ENCODE measurements at places on chromosomes 4 and X.

DNA sequence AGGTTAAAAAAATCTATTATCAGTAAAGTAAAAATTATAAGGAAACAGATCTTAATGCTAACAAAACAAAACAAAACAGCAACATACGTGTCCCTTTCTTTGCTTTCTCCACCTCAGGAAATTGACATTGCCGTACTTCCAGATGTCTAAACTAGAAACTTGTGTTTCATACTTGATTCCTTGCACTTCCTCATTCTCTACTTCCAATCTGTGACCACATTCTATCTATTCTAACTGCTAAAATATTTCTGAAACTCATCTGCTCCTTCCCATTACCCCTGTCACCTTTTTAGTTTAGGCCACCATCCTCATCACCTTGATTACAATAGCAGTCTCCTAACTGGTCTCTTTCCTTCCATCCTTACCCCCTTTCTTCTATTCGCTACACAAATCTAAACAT lies 22.5 kb upstream of the RPA4 start:
- DNase-seq: no peak

- no peak for DNase-seq
Observed at GRCh38 chr4:155509555-155509954, 132.8 kb upstream of the MAP9 start.

- no peak for DNase-seq
Observed at GRCh38 chr4:164716901-164717300, 37.0 kb upstream of the SMIM31 start.

- DNase-seq: no peak
Observed at GRCh38 chr4:137156054-137156453, 376.2 kb downstream of the PCDH18 start.

GRCh38 chr4:8188085-8188484 lies 11.0 kb upstream of the SH3TC1 start:
- DNase-seq: no peak

- peak; percentile 100 for DNase-seq
Observed at GRCh38 chr4:156977435-156978160, 6.0 kb upstream of the PDGFC start.

DNA sequence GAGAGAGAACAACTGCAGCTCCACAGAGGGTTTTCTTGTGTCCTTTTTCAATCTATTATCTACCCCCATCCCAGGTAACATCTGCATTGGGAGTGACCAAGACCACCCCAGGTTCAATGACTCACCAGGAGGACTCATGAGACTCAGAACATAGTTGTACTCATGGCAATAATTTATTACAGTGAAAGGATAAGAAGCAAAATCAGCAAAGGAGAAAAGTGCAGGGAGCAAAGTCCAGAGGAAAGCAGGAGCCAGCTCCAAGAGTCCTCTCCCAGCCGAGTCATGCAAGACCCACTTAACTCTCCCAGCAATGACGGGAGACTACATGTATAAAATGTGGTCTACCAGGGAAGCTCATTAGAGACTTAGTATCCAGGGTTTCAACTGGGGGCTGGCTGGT lies 129.5 kb upstream of the RBPJ start:
- no peak for DNase-seq

DNA sequence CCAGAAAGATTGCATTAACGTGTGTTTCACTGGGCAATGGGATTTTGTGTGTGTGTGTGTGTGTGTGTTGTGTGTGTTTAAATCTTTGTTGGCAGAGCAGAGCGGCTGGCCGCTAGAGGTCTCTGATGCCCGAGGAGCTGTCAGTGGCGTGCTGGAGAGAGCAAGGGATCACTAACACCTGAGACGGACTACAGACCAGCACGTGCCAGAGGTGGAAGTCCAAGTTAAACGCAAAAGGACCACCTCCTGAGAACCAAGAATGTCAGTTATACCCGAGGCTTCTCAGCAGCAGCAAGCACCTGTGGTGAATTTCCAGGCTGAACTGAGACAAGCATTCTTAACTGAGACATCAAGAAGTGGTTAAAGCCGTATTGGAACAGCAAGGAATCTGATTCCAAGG lies 9.0 kb upstream of the SLC25A14 start:
- peak; percentile 68 for DNase-seq

GRCh38 chrX:54029529-54030143 lies 14.6 kb downstream of the PHF8 start:
- DNase-seq: no peak

GRCh38 chrX:16827225-16827624 lies 41.0 kb downstream of the TXLNG start:
- no peak for DNase-seq

DNA sequence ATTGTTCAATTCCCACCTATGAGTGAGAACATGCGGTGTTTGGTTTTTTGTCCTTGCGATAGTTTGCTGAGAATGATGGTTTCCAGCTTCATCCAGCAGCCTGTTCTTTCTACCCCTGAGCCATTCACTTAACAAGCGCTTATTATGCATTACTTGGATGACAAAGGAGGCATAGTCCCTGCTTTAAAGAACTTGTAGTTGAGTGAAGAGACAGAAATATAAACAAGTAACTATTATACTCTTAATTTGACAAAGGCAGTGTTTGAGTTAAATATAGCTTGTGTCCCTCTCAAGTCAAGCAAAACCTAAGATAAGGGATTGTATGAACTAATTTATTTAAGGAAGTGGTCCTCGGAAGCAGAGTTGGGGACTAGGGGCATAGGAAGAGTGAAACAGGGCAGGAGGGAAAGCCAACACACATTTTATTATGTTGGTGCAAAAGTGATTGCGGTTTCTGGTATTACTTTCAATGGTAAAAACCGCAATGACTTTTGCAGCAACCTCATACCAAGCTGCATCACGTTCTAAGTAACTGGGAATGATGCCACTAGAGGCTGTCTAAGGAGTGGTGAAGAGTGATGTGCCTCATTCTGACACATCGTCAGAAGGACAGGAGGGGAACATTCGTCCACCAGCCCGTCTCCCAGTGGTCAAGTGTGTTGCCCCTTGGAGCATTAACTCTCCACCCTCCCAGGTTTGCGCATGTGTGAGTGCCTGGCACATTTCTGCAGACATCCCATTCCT lies 41.8 kb downstream of the QDPR start:
- no peak for DNase-seq

DNA sequence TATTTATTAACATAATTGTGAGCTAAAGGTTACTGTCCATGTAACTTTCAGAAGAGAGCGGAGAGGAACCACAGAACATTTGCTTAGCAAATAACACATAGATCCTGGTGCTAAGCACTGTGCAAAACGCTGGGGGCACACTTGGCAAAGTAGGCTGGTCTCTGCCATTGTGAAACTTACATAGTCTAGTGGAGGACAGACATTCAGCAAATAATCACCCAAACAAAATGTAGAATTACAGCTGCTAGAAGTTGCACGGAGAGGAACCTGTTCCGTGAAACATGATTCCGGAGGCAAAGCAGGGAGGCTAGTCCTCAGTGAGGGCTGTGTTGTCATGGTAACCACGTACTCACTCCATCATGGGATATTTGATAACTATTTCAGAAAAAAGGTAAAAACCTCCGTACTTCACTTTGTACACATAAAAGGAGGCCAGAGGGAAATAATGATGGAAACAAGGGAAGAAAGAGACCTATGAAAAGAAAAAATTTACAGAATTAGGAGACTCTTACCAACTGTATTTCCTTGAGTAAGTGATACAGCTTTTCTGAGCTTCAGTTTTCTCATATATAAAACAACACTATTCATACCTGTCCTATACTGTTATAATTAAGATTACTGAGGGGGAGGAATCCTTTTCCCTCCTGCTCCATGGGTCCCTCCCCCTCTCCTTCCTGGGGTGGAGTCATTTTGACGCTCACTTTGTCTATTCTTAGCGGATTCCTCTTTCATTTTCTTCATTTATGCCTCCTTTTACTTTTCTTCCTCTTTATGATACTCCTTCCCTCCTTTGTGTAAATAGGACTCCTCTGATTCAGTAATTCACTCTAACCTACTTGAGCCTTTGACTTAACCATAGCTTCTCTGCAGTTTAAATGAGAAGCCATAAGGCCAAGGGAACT lies 825 bp upstream of the RASGEF1B start:
- DNase-seq: no peak

GRCh38 chrX:8404926-8405325 lies 59.7 kb upstream of the VCX3B start:
- no peak for DNase-seq

DNA sequence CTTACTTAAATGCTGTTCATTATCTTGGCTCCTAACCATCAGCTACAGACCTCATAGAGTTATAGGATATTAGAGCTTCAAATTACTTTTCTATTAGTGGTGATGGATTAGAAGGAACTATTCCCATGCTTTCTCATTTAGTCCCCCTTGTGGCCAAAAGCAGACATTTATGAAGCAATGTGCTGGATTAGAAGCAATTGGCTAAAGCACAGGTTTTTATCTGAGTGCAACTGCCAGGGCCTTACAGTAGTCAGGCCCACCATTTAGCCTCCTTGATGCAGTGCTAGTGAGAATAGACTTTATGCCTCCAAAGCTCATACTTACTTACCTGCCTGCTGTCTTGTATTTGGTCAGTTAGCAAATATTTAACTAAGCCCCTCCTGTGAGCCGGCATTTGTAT lies 93.0 kb downstream of the TSPAN7 start:
- DNase-seq: peak; percentile 19

DNA sequence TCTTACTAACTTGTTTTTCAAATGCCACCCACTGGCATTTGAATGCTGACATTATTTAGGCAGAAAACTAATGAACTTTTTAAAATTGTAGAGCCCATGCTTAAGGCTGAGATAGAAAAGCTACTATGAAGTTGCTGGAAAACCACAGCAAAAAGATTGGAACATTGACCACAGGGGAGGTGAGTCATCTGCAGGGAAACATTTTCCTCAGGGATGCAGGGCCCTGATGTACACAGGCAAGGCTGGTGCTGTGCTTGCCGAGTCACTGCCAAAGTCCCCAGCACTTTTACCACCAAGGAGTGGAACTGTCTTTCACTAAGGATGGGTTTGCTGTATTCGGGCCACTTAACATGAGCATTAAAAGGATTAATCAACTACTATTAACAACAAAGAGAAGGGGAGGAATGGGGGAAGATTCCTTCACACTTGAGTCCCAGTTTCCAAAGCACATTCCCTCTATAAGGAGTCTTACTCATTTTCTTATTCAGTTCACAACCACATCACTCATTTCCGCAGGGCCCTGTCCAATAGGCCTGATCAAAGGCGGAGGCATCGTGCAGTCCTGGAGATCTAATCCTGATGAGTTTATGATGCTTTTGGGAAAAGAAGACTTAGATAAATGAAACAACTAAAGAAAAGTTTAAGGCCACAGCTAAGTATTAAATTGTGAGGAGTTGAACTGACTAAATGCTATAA lies 202.9 kb upstream of the NPY2R start:
- no peak for DNase-seq

DNA sequence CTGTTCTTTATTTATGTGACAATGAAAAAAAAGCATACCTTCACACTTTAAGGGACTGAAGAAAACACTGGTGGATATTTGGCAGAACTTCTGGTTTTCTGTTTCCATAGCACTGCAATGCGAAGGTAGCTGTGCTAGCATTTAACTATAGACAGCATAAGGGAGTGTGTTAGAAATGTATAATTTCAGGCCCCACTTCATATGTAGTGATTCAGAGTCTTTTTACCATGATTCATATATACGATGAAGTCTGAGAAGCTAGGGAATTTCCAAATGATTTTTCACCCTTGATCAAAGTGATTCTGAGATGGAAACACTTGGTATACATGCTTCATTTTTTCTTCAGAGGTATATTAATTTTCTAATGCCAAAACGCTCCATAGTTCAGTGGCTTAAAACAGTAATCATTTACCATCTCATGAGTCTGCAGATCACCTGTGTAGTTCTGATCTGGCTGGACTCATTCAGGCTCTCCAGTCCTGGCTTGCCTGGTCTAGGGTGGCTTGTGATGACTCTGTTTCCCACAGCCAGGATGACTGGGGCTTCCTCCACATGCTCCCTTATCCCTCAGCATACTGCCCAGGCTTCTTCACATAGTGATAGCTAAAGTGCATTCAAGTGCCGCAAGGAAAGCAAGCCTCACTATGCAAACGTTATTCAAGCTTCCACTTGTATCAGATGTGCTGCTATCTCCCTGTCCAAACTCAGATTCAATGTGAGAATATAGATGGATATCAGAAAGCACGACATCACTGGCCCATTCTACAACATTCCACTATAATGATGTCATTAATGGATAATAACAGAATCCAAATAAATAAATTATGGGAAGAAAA lies 790.1 kb downstream of the TECRL start:
- no peak for DNase-seq

DNA sequence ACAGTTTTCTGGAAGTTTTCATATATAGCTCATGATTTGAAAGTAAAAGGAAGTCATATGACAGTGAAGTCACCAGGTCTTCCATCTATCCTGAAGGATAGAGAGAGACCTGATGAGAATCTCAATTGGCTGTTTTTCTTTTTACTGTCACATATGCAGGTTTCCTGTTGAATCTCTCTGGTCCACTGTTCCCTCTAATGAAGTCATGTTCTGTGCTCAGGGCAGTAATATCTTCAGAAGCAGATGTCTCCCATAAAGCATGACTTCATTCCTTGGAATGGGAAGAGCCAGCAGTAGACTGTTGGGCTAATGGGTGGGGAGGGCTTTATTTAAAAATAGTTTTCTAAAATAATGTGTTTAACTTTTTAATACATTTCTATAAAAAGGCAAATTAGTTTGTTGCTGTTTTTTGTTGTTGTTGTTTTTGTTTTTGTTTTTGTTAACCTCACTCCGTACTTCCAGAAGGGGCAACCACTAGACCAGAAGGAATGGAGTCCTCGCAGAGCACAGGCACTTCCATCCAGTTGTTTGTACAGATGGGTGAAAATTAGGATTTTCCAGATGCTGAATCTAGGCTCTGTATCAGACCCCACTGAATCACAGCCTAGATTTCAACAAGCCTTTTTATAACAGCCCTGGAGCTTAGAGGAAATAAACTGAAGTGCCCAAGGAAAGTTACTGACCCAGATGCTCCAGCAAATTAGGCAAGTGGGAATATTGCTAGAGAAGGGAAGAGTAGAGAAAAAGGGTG lies 54.2 kb downstream of the AWAT2 start:
- DNase-seq: no peak

- no peak for DNase-seq
Observed at GRCh38 chr4:83281307-83281706, 3.3 kb downstream of the COQ2 start.

GRCh38 chr4:95142932-95143331 lies 385.2 kb downstream of the BMPR1B start:
- no peak for DNase-seq

DNA sequence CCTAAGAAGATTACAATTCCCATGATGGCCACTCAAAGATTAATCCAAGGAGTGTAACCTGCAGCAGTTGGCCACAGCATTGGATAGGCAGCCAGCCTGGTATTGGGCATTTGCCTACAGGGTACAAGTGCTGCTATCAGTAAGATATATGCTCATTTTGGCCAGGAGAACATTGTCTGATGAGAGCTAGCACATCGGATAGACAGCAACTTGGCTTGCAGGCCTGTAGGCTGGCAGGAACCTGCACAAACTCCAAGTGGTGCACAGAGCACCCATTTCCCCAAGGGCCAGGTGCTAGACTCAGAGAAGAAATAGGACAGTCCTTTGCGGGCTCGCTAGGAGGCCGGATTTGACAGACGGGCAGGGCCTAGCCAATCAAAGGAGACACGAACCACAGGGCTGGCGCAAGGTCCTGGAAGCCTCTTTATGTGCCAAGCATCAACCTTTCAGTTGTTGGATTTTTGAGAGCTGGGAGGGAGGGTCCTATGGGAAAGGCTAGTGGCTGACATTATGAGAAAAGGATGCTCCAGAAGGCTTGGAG lies 11.7 kb upstream of the AP1AR start:
- no peak for DNase-seq

GRCh38 chr4:139014371-139015268 lies 961 bp upstream of the NOCT start:
- peak; percentile 29 for DNase-seq

- no peak for DNase-seq
Observed at GRCh38 chr4:84938316-84938715, 28.2 kb downstream of the WDFY3 start.

Measured in HAP-1 (cell line).